Activated naive CD8-positive, alpha-beta T cell treated with anti-CD3 and anti-CD28 coated beads, Interleukin-2, amount 10 ng/mL, durations not matched to agents 7 days and 5 days (primary cell): ENCODE measurements at places on chromosomes 7 and 10.

GRCh38 chr10:14086596-14086995 lies 244.1 kb downstream of the FRMD4A start:
- H3K4me3 ChIP-seq: no peak overlapping the region
- H3K27ac ChIP-seq: no peak overlapping the region
- H3K36me3 ChIP-seq: no peaks in the 10 kb centered on the region
- H3K4me1 ChIP-seq: no peaks in the 10 kb centered on the region
- no peak for DNase-seq

- H3K27ac ChIP-seq: no peak overlapping the region
- H3K27me3 ChIP-seq: no peaks in the 10 kb centered on the region
- no peak for DNase-seq
- no peaks in the 10 kb centered on the region for H3K4me1 ChIP-seq
- peaks cover 2% of the 10 kb centered on the region for H3K36me3 ChIP-seq
Observed at GRCh38 chr10:30839652-30840051, 192.0 kb downstream of the ZNF438 start.

DNA sequence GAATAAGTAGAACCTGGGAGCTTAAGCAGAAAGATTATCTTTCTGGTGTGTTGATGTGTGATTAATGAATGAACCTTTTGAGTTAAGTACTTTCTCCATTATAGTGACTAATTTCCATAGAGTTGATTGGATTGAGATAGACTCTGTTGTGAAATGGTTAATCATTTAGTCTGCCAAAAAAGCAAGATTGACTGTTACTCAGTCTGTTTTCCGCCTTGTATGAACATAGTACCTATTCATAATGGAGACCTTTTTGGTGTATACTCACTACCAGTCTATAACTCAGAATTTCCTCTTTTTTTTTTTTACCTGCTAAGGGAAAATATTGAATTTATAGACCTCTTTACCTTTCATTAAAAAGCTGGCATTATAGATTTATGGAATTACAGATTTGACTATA lies 14.4 kb upstream of the NPVF start:
- no peak overlapping the region for H3K4me3 ChIP-seq
- no peaks in the 10 kb centered on the region for H3K4me1 ChIP-seq
- no peak for DNase-seq
- no peaks in the 10 kb centered on the region for H3K36me3 ChIP-seq
- no peak overlapping the region for H3K27ac ChIP-seq
- peaks cover 9% of the 10 kb centered on the region for H3K27me3 ChIP-seq

DNA sequence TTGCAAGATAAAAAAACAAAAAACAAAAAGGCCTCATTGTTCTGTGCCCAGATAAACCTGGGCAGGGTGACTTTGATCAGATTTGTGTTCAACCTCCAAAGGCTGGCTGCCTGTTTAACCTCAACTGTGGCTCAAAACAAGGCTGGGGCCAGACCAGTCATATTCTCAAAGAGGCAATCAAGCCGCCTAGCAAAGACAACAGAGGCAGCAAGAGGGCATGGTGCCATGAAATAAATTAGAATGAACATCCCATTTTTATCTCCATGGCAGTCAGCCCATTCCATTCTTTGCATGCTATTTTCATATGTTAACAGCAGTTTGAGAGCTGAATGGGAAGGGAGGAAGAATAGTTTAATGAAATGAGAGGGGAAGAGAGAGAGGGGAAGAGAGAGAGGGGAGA lies 1150.3 kb downstream of the TYW1 start:
- DNase-seq: no peak
- no peaks in the 10 kb centered on the region for H3K4me1 ChIP-seq
- no peak overlapping the region for H3K27ac ChIP-seq
- no peaks in the 10 kb centered on the region for H3K27me3 ChIP-seq

- peak overlapping the region; percentile 87 for H3K27ac ChIP-seq
- H3K36me3 ChIP-seq: peaks cover 26% of the 10 kb centered on the region
- H3K27me3 ChIP-seq: no peaks in the 10 kb centered on the region
Observed at GRCh38 chr7:116142850-116143249, 67.5 kb upstream of the TES start.

GRCh38 chr10:112679392-112679791 lies 232.4 kb downstream of the VTI1A start:
- H3K27me3 ChIP-seq: no peaks in the 10 kb centered on the region
- H3K27ac ChIP-seq: no peak overlapping the region
- no peak for DNase-seq
- H3K4me1 ChIP-seq: no peaks in the 10 kb centered on the region

- H3K27me3 ChIP-seq: no peaks in the 10 kb centered on the region
- peaks cover 14% of the 10 kb centered on the region for H3K4me1 ChIP-seq
- no peak overlapping the region for H3K4me3 ChIP-seq
- H3K27ac ChIP-seq: no peak overlapping the region
- peaks cover 9% of the 10 kb centered on the region for H3K36me3 ChIP-seq
- no peak for DNase-seq
Observed at GRCh38 chr7:135934651-135935050, 42.5 kb downstream of the MTPN start.

DNA sequence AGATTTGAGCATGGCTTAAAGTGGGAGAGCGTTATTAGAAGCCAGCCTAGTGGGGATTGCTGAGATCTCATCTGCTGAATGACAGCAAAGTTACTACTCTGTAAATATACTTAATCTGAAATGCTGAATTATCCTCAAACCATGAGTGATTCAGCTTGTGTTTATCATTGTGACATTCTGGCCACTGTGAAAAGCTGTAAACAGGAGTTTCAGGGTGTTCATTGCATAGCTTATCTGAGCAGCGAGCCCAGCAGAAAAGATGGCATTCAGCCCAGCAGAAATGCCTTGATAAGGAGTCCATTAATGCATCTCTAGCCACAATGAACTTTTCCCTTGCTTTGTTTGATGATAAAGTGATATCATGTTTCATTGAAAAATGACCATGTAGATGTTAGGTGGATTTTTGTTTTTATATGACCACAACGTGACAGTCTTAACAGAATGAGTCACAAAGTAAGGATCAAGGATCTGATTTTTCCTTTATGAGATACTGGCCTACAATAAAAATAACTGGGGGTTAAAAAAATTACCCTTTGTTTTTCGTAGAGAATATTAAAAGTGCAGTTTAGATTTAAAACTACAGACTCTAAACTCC lies 7.8 kb downstream of the TES start:
- H3K36me3 ChIP-seq: peaks cover 23% of the 10 kb centered on the region
- H3K27me3 ChIP-seq: no peaks in the 10 kb centered on the region
- peaks cover 63% of the 10 kb centered on the region for H3K4me1 ChIP-seq
- no peak overlapping the region for H3K4me3 ChIP-seq
- no peak overlapping the region for H3K27ac ChIP-seq

GRCh38 chr7:100051611-100052010 lies 2.0 kb downstream of the ZSCAN21 start:
- H3K27me3 ChIP-seq: no peaks in the 10 kb centered on the region
- no peaks in the 10 kb centered on the region for H3K36me3 ChIP-seq

DNA sequence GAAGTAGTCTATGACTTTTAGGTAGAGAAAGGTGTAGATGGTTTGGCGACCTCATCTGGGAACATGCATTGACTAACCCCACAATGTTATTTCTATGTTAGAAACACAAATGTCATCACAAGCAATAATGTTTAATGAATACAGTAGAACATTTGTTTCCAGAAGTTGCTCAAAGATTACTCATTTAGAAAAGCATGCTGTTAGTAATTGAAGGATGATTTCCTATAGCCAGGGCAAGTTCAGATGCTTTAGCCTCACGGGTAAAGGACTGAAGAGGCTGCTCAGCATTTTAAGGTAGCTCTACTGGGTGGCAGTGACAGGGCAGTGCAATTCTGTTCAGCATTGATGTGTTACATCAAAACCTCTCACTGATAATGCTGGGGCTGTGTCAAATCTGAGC lies 199.3 kb upstream of the FZD1 start:
- no peak overlapping the region for H3K27ac ChIP-seq
- DNase-seq: no peak
- H3K4me1 ChIP-seq: no peaks in the 10 kb centered on the region
- H3K36me3 ChIP-seq: no peaks in the 10 kb centered on the region
- H3K27me3 ChIP-seq: peaks cover 2% of the 10 kb centered on the region

DNA sequence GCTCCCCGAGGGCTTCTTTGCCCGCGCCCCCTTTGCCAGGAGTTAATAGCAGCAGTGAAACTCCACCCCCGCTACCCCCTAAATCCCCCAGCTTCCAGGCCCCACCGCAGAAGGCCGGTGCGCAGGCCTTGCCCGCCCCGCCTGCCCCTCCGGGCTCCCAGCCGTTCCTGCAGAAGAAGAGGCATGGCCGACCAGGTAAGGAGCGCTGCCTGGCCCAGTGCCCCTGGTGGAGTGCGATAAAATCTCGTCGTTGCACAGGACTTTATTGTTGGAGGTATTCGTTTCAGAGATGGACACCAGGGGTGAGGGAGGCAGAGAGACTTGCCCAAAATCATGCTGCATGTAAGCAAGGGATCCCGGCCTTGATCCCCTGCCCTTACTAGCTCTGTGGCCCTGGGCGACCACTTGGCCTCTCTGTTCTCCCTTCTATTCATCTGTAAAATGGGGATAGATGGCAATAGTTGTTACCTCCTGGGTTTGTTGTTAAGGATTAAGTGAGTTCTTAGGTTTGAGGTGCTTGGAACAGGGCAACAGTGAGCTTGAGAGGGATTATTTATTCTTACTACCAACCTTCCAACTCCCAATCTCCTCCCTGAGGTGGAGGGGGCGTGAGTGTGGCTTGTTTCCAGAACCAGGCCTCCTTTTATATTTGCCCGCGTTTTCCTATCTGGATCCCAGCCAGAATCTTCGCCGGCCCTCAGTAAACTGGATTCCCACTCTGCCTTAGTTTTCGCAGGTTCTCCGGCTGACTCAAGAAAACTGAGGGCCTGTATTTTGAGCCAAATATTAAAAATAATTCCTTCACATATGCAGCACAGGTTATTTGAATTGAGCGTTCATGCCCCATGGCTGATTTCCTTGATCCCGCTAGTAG lies 78.3 kb downstream of the WIPF3 start:
- peaks cover 9% of the 10 kb centered on the region for H3K27me3 ChIP-seq
- no peaks in the 10 kb centered on the region for H3K4me1 ChIP-seq
- no peak for DNase-seq
- no peak overlapping the region for H3K27ac ChIP-seq
- H3K4me3 ChIP-seq: peak overlapping the region; percentile 20

- no peak overlapping the region for H3K27ac ChIP-seq
- H3K36me3 ChIP-seq: peaks cover 5% of the 10 kb centered on the region
- H3K4me1 ChIP-seq: no peaks in the 10 kb centered on the region
- no peak for DNase-seq
- H3K27me3 ChIP-seq: peaks cover 7% of the 10 kb centered on the region
Observed at GRCh38 chr7:106793015-106793975, 71.8 kb upstream of the PIK3CG start.

GRCh38 chr7:102875700-102876295 lies 37.0 kb upstream of the LRRC17 start:
- H3K36me3 ChIP-seq: no peaks in the 10 kb centered on the region
- no peaks in the 10 kb centered on the region for H3K27me3 ChIP-seq
- peaks cover 15% of the 10 kb centered on the region for H3K4me1 ChIP-seq
- no peak overlapping the region for H3K27ac ChIP-seq
- DNase-seq: no peak
- H3K4me3 ChIP-seq: no peak overlapping the region

DNA sequence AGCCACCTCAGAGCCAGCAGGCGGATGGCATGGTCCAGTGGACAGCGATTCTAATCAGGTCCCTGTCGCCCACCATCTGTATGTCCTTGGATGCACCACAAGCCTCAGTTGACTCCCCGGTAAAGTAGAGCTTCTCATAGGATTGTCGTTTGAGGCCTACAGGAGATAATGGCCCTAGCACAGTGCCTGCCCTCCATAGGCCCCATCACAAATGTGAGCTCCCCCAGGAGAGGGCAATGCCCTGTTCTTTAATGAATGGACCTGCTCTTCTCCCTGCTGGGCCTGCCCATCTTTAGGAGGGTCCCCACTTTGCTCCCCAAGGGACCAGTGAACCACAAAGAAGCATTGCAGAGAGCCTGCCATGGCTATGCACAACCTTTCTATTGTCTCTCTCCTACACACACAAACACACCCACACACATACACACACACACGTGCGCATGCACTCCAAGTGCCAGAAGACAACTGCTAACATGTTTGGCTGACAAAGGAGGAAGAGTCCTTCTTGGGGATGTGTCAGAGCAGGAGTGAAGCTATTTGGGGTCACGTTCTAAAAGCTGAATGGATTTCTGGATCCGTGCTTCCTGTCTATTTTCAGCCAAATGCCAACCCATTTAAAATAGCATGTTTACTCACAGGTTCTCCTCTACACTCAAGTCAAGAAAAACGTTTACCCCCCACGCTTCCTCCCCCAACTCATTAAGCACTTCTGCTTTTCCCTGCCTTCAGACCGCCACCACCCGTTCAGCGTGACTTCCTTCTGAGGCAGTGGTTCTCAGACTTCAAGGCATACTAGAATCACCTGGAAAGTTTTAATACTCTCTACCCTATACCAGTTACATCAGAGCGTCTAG lies 196.1 kb downstream of the GRID1 start:
- H3K4me1 ChIP-seq: no peaks in the 10 kb centered on the region
- H3K36me3 ChIP-seq: no peaks in the 10 kb centered on the region
- H3K27me3 ChIP-seq: peaks cover 20% of the 10 kb centered on the region
- no peak overlapping the region for H3K27ac ChIP-seq

DNA sequence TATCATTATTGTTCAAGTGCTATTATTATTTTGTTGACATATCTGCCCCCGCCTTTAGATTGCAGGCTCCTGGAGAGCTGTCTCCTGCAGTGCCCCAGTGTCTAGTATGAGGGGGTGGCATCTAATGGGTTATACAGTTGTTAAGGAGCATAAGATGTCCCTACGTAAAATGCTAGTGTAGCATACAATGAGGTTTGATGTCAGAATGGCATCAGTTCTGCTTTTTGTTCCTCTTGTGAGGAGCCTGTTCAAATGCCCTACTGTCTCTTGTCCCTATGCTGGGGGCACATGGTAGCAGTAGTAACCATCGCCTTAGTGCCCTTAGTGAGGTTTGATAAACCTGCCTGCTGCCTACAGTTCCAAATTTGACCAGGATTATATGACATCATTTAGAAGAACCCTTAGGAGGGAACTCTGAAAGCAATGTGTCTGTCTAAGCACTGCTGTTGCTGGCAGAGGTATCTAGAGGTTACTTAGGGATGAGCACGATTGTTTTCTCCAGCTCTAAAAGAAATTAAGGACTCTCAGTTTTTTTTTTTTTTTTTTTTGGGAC lies 9.7 kb downstream of the CREM start:
- peak overlapping the region; percentile 79 for H3K27ac ChIP-seq
- no peak for DNase-seq
- peak overlapping the region; percentile 63 for H3K4me3 ChIP-seq
- no peaks in the 10 kb centered on the region for H3K27me3 ChIP-seq

GRCh38 chr7:28017372-28017771 lies 163.2 kb downstream of the JAZF1 start:
- no peak overlapping the region for H3K4me3 ChIP-seq
- H3K27me3 ChIP-seq: no peaks in the 10 kb centered on the region
- no peak overlapping the region for H3K27ac ChIP-seq
